ENCODE measurements at places on chromosomes 4 and X.

DNA sequence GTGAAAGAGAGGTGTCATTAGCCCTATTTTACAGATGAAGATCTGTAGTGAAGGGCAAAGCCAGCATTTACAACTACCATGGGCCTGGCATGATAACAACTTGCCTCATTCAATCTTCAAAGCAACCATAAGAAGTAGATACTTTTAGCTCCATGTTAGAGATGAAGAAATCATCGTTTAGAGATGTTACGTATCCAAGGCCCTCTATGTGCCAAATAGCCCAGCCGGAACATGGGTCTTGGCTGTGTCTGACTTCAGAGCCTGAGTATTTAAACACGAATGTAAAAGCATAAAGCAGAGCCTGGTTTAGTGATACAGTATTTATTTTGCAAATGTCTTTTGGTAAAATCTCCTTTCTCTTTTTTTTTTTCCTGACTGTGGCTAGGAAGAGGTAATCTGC, 197.1 kb downstream of the RASL11B start:
- no peak for DNase-seq
- H3K36me3 ChIP-seq: no peaks in the 10 kb centered on the region
- H3K27me3 ChIP-seq: no peaks in the 10 kb centered on the region
- H3K4me3 ChIP-seq: no peak overlapping the region

- no peak for DNase-seq
- no peaks in the 10 kb centered on the region for H3K36me3 ChIP-seq
- no peaks in the 10 kb centered on the region for H3K27me3 ChIP-seq
- no peak overlapping the region for H3K27ac ChIP-seq
- no peak overlapping the region for H3K4me3 ChIP-seq
- no peaks in the 10 kb centered on the region for H3K4me1 ChIP-seq
These were observed 32.3 kb downstream of the MGARP start for GRCh38 chr4:139247700-139248238.

GRCh38 chr4:10183462-10183861, 66.9 kb upstream of the WDR1 start:
- H3K4me1 ChIP-seq: no peaks in the 10 kb centered on the region
- no peak overlapping the region for H3K4me3 ChIP-seq
- no peaks in the 10 kb centered on the region for H3K27me3 ChIP-seq
- no peaks in the 10 kb centered on the region for H3K36me3 ChIP-seq
- H3K27ac ChIP-seq: no peak overlapping the region

- no peak overlapping the region for H3K4me3 ChIP-seq
- no peaks in the 10 kb centered on the region for H3K4me1 ChIP-seq
These were observed 47.2 kb downstream of the BCOR start for GRCh38 chrX:40050532-40050931.

Measured in A673 (cell line).